ENCODE measurements at places on chromosomes 5 and 9.
A peak's percentile ranks its signal among the peaks of the same experiment; 100 is the strongest.

GRCh38 chr5:102857076-102857818 lies 102.1 kb downstream of the PAM start:
- no peak for DNase-seq

- DNase-seq = no peak
Measured at GRCh38 chr9:89470224-89470839, 27.6 kb downstream of the SEMA4D start.

- DNase-seq = no peak
Measured at GRCh38 chr9:136098844-136099243, 3.8 kb upstream of the NACC2 start.

DNA sequence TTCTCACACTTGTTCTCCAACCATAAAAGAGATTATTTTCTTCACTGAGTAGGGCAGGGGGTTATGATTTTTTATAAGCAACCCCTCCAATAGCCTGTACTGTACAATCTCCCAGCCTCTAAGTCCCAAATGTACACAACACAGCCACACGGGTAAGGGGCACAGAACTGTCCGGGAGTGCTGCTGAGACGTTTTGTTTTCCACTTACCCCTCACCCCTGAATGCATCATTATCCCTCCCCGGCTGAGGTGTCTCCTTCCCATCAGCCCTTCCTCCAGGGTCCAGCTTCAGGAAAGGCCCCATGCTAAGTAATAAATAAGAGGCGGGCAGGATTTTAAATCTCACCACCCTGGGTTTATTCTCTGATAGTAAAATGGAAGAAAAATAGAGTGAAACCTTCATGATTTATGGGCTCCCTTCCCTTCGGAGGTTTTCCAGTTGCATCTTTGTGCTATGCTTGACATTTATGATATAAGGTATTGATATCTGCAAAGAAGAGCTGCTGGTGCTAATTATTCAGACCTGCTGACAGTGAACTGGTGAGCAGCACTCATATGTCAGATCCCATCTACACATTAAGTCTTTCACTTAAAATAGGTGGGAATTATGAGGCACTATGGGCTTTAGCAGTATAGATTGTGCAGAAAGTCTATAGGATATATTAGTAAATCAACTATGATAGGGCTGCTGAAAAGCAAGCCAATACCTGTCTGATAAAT lies 67.2 kb upstream of the MEGF10 start:
- no peak for DNase-seq

DNA sequence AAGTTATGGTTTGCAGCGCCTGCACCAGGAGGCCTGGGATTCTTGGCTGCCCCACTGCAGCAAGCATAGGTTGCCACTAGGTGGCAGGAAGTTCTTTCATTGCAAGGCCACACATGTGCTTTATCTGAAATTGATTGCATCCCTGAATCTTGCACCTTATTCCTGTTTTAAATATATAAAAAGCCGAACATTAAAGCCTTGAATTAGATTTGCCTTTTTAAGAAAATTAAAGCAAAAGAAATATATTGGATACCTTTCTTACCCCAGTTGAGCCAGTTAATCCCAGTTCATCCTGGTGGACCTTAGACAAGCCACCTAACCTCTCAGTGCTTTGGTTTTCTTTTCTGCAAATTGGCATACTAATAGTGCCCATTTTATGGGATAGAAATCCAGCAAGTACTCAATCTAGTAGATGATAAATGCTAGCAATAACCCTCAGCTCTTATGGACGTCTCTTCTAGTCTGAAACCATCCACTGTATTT lies 6.3 kb upstream of the TRMT10B start:
- DNase-seq = peak; percentile 66

DNA sequence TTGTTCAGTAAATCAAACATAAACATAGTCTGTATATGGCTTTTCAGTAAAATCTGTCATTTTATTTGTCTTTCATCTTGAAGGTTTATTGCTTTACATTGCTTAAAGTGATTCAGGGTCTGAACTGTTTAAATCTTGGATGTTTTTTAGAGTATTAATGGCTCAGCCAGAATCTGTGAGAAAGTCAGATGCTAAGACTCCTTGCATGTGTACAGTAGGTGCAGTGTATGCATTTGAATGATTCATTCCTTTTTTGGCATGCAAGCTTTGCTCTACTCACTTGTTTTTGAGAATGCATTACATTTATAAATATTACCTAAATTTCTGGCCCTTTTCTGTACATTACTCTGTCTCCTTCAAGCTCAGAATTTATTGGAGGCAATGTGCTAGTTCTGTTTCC lies 271.0 kb upstream of the RIOK2 start:
- DNase-seq = no peak

DNA sequence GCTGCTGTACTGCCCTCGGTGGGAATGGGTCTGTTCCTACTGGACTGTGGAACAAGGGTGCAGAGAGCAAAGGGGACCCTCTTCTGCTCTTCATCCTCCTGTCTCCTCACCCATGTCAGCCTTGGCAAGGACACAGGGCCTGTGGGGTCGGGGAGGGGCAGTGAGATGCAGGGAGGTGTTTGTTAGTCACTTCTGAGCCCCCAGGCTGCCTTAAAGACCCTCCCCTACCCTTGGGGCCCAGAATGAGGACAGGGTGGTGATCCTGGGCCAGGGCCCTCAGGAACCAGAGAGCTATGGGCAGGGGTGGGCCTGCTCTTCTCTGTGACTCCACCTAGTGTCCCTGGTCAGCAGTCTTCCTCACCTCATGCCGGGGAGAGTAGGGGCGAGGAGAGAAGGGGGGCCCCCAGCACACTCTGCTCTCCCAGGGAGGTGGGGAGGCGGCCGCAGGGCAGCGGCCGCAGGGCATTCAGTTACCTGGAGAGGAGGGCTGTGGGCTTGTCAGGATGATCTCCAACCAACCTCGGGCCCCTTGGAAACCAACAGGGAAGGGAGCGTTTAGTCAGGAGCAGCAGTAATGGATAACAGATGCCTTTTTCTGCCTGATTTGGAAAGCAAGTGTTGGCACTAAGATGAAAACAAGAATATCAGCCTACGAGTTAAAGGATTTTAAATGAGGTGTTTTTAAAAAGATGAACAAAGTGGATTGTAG lies 62.0 kb upstream of the GARNL3 start:
- no peak for DNase-seq

GRCh38 chr9:35515766-35516165 lies 25.9 kb downstream of the RUSC2 start:
- DNase-seq = no peak

DNA sequence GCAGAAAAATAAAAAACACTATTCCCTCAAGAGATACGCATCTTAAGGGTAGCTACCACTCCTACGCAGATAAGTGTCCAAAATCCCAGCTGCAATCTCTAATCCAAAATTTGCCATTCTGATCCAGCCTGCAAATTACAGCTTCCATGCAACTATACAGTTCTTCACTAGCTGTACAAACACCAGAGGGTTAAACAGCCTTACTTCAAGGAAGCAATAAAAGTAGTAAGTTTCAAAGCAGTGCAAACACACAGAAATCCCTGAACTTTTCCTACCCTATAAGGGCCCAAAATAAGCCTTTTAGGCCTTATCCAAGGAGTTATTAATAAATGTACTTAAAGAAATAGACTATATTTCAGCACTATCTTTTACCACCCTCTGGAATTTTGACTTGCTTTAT lies 39.5 kb downstream of the PWWP2A start:
- DNase-seq = no peak

- DNase-seq = no peak
Measured at GRCh38 chr5:65141493-65141892, 340.2 kb downstream of the ADAMTS6 start.

DNA sequence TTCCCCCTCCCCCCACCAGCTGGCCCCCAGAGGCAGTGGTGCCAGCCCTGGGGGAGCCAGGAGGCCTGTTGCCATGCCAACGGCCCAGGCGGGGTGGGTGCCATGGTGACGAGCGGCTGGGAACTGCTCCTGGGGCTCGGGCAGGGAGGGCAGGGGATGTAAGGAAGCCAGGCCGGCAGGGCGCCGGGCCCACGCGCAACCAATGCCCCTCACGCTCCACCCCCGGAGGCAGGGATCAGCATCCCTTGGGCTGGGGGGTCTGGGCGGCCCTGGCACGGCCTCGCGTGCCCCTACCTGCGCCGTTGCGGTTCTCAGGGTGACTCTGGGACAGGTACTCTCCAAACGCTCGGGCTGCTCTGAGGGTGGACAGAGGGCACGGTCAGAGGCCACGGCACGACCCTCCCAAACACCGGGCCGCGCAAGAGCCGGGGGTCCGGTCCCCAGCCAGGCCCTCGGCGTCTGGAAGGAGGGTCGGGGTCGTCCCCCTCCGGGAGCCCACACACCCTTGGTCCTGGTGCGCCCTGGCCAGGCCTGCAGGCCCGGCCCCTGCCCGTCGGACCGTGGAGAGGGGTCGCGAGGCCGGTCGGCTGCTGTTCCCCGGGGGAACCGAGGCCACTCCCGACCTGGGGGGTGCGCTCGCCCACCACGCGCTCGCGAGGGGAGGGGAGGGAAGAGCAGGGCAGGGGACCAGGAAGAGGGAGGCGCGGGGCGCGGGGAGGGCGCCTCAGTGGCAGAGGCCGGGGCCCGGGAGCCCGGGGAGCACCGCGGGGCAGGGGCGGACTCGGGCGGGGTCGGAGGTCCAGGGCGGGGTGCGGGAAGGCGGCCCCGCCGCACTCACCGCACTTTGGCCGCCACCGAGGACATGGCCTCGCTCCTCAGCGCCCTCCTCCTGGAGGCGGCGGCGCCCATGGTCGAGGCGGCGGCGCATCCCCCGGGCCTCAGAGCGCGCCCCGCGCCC lies 661 bp downstream of the NSMF start:
- no peak for DNase-seq

DNA sequence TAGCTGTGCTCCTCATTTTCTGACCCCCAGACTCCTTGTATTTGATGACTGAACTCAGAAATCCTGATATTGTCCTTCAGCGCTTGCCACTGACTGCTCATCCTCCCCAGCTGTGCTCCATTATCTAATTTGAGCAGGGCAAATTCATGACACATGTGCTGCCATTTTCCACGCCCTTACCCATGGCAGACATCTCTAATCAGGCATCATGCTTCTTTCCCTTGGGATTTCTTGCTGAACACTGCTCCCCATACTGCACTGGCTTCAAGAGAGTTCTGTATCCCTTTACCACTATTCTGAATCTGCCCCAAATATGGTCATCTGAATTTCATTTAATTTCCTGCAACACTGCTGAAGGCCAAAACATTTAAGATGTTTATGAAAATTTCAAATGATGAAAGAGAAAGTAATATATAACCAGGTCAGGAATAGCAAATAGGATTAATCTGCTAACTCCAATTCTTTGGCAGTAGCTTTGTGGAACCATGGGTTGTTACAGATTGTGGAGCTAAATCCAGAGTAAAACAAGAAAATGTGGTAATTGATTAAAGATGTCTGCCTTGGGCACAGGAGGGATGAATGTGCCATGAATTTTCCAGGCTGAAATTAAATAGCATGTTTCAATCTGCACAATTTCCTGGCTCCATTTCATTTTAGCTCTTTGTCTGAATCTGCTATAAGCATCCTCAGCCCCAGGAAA lies 93.6 kb downstream of the CYFIP2 start:
- DNase-seq = no peak

GRCh38 chr5:50667023-50667652 lies 701 bp downstream of the PARP8 start:
- DNase-seq = peak; percentile 18

DNA sequence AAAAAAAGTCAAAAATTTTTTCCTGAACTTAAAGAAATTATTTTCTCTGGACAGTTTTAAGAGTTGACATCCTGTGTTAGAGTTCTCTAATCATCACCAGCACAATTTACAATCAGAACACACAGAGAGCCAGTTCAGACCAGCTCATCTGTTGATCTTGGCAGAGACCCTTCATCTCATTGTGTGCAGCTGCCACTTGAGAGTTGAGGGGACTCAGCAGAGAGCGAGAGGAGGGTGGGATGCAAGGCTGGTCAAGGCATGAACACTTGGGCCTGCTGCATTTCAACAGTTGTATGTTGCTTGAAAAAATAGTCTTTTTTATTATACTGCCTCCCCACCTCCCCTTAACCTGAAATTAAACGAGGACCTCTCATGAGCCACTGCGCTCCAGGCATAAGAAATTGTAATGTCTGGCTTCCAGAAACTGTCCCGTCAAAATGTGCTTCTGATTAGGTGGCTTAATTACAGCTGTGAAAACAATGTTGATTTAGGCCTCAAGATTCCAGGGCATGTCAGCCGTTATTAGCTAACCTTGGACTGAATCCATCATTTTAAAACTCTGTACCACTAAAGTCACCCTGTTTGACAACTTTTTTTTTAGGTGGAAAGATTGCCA lies 383.6 kb downstream of the CCDC171 start:
- DNase-seq = no peak

DNA sequence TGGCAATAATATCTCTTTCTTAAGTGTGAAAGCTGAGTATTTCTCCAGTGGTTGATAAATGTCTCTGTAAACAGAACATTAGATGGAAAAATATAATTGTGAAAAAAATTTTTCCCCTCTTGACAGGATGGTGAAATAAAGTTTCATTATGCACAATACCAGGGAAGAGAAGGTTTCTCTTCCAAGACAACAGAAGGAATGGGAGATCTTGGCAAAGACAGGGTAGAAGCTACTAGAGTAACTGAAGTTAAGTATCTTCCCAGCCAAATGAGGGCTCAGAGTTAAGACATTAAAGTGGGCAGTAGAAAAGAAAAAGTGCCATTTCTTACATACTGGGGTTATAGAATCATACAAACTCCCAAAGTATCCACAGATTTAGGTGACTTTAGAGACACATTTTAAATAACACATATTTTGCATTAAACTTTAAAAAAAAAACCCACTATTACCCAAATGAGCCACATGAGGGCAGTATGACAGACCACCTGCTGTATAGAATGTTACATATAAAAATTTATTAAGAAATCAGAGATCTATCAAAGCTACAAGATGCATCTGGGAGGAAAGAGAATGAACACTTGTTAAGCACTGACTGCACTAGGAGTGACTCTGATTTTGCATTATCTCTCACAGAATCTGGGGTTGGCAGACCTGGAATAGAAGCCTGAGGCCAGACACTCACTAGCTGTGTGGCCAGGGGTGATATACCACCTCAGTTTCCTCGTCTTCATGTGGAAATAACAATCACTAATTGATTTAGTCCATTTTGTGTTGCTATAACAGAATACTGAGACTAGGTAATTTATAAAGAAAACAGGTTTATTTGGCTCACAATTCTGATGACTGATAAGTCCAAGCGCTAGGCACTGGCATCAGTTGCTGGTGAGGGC lies 98.5 kb downstream of the ARSB start:
- no peak for DNase-seq

DNA sequence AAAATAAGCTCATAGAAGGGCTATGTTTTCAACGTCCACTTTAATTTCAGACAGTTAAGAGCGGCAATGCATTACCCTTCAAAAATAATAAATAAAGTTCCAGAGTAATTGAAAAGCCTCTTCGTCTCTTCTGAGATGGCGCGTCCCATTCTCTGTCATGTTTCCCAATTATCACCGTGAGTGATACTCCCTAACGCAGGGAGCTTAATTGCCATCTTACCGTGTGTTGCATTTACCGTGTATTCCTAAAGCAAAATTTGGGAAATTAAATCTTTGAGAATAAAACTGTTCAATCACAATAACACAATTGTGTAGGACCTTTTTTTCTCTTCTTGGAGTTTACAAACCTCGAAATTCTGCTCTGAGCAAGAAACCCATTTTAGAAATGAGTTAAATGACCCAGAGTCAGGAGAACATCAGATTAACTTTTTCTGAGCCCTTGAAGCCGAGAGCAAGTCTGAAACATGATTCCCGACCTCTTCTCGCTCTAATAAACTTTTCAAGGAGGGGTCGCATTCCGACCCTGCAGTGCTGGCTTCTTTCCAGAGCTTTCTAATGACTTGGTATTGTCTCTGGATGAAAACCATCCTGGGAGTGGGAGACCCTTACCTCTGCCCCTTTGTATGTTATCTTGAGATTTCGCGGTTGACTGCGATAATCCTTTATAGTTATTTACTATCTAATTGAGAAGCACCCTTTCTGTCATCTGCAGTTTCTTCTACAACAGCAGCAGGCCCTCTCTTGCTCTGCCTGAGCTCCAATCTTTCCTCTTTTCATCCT lies 251.5 kb downstream of the FSTL4 start:
- no peak for DNase-seq
